ENCODE measurements at places on chromosomes 6 and 20.

- peak; percentile 20 for DNase-seq
Measured at GRCh38 chr6:6131492-6132109, 124.9 kb upstream of the NRN1 start.

GRCh38 chr20:48184229-48184628, 398.9 kb upstream of the SULF2 start:
- no peak for DNase-seq

DNA sequence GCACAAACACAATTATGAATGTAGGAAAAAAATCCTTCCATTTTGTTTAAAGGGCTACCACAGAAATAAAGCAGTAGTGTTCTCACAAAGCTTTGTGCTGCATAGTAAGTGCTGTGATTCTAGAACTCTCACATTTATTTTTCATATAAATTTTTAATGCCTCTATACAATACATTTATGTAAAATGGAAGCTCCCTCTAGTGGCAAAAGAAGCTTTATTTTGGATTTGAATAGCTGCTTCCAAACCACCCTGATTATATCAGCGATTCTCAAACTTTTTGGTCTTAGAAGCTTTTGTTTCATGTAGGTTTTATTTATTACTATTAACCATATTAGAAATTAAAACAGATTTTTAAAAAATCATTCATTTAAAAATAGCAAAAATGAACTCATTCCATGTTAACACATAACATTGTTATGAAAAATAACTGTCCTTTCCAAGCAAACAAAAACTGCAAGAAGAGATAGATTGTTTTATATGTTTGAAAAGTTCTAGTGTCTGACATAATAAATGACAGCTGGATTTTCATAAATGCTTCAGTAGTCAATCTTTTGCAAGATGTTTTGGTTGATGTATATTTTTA, 38.4 kb downstream of the HS3ST5 start:
- peak; percentile 60 for DNase-seq

DNA sequence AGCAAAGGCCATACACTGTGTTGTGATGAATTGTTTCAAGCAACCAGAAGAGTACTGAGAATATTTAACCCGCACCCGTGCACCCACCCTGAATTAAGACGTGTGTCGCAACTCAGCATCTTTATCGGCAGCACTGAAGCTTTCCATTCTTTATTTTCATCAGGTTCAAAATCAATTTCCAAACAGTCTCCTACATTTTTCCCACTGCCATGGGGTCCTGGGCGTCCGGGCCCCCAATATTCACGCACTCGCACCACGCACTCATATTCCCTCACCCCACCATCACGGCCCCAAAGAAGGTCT, 1.8 kb downstream of the LTB start:
- no peak for DNase-seq

DNA sequence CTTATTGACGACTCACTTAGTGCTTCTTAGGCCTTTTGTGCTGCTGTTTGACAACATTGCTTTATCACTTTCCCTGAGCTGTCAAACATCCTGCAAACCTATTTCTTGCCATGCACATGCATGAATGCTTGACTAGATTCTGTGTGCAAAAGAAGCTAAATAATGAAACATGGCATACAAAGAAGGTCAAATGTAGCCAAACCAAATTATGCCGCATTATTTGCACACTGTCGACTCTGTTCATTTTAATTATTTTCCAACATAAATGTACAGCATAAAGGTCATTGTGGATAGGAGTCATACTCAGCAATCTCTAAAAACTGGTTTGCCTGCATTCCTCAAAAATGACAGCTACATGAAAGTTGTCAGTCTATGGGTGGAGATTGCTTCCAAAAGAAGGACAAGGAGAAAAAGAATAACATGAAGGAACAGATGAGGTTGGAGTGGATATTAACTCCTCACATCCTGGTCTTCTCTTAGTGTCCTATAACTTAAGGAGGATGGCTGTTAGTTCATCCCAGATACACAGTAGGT, 123.1 kb upstream of the STXBP5 start:
- peak; percentile 75 for DNase-seq

DNA sequence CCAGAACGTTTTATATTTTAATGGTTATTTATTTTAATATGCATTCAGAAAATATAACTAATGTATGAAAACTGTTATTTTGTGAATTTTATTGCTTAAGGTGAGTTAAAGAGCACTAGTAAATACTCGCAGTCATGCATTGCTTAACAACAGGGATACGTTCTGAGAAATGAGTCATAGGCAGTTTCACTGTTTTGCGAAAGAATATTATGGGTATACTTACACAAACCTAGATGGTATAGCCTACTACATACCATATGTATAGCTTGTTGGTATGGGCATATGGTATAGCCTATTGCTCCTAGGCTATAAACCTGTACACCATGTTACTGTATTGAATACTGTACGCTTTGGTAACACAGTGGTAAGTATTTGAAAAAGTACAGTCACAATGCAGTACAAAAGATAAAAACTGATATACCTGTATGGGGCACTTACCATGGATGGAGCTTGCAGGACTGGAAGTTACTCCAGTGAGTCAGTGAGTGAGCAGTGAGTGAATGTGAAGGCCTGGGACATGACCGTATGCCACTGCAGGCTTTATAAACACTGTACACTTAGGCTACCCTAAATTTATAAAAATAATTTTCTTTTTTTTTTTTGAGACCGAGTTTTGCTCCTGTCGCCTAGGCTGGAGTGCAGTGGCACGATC, 38.5 kb downstream of the ARFGEF2 start:
- DNase-seq = no peak

- DNase-seq = no peak
Measured at GRCh38 chr20:54084727-54085388, 14.5 kb upstream of the BCAS1 start.

DNA sequence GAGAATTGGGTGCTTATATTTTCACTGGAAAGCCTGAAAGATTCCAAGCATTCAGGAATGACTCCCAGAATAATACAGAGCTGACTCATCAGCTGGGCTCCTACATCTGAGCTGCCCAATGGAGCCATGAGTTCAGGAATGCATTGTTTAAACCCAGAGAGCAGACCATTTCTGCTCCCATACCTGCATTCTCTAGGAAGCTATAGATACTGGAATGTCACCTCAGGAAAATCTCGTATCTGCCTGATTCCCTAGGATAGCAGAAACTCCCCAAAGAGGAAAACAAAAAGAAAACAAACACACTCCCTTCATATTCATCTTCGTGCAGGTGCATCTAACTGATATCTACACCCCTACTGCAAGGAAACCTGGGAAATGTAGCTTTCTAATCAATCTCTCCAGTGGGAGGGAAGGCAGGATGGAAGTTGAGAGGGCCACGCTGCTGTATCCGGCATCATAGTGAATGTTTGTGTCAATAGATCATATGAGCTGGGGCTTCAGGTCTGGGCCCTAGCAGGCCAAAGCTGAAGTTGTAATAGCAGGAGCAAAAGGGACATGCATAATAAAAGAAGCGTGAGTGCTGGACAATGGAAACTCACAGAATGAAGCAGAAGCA, 8.2 kb upstream of the SLC2A12 start:
- DNase-seq = no peak

DNA sequence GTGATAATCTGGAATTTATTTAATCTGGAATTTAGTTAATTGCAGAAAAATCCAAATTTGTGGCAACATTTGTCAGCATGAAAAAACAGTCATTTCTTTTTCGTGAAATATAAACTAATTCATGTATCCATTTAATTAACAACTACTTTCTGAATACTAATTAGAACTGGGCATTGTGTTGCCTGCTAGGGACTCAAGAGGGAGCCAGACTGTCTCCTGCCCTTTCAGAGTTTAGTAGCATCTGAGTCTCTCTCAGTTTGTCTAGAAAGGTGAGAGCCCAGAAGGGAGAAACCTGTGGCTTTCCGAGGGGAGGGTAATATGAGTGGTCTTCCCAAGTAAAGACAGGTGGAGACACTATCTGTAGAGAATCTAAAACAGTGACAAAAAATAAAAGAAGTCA, 210.9 kb upstream of the HDDC2 start:
- no peak for DNase-seq
